ENCODE measurements at places on chromosomes 1 and 21. TPM values are rescaled to one million over a fixed set of nuclear protein-coding genes. Genes with fewer than 3 reads are reported as not detected.

DNA sequence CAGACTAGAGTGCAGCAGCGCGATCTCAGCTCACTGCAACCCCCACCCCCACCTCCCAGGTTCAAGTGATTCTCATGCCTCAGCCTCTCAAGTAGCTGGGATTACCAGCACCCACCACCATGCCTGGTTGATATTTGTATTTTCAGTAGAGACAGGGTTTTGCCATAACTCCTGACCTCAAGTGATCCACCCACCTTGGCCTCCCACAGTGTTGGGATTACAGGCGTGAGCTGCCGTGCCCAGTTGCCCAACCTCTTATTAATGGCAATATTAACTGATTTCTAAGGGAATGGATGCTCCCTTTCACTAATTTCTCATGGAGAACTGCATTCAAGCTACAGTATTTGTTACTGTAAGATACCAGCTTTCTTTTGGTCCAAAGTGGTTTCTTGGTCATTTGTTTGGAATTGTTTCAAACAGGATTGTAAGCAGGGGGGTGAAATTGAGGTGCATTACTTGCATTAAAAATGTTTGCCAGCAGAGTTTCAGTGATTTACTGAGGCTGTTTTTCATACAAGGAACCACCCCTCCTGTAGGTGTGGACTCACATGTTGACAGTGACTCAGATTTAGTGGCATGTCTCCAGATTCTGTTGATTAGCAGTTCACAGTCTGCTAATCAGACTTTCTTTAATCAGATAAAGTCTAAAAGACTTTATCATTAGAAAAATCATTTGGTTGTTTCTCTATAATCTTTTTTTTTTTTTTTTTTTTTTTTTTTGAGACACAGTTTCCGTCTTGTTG, 3.9 kb upstream of the TGFBR3 start:
- no peaks in the 10 kb centered on the region for H3K36me3 ChIP-seq
- H3K27me3 ChIP-seq = no peaks in the 10 kb centered on the region
- DNase-seq = no peak

The CLIC6 gene
- total RNA-seq = 0.15 TPM

DNA sequence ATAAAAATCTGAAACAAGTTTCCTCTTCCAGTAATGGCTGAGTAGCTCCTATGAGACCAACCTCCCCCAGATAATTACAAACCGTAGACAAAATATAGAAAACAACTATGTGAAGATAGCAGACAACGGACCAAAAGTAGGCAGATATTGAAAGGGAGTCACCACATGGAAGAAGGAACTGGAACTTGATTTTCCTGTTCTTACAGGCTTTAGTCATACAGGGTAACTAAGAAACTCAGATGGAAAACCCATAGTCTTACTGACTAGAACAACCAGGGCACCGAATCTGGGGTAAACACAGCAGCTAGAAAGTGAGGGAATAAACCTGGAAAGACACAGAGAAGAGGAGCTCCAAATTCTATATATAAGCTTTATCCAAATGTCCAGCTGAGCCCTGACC, 26.0 kb downstream of the LMX1A start:
- no peaks in the 10 kb centered on the region for H3K4me1 ChIP-seq
- H3K27me3 ChIP-seq = no peaks in the 10 kb centered on the region
- no peak for DNase-seq
- H3K27ac ChIP-seq = no peak overlapping the region

- no peak overlapping the region for H3K4me3 ChIP-seq
- no peaks in the 10 kb centered on the region for H3K27me3 ChIP-seq
- no peak for DNase-seq
- H3K27ac ChIP-seq = peak overlapping the region; percentile 85
- H3K36me3 ChIP-seq = no peaks in the 10 kb centered on the region
Measured at GRCh38 chr1:44049839-44050238, 18.6 kb upstream of the SLC6A9 start.

The S100A7A gene
- not detected for total RNA-seq

GRCh38 chr1:212293579-212293978, 8.4 kb downstream of the PPP2R5A start:
- no peaks in the 10 kb centered on the region for H3K27me3 ChIP-seq
- H3K4me3 ChIP-seq = no peak overlapping the region
- no peak overlapping the region for H3K27ac ChIP-seq
- no peaks in the 10 kb centered on the region for H3K36me3 ChIP-seq
- H3K4me1 ChIP-seq = no peaks in the 10 kb centered on the region

DNA sequence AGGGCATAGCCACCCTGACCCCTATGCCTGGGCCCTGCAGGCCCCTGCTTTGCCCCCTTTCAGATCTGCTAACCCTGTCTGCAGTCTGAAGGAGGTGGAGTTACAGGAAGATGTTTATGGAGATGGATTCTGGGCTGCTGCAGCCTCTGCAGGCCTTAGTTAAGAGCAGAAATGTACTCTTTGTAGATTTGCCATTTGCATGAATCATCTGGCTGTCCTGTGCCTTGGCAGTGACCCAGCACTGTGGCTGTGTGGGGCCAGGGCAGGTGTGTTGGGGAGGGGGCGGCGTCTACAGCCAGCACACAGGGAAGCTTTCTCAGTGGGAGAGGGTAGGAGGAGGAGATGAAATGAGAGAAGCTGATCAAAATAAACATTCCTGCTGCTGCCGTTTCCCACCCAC, 867.3 kb downstream of the PLA2G4A start:
- H3K4me1 ChIP-seq = no peaks in the 10 kb centered on the region
- no peak overlapping the region for H3K27ac ChIP-seq
- no peaks in the 10 kb centered on the region for H3K27me3 ChIP-seq
- no peak for DNase-seq
- H3K36me3 ChIP-seq = no peaks in the 10 kb centered on the region

- no peaks in the 10 kb centered on the region for H3K36me3 ChIP-seq
- no peak overlapping the region for H3K4me3 ChIP-seq
- H3K27ac ChIP-seq = peak overlapping the region; percentile 7
- DNase-seq = peak; percentile 19
- no peaks in the 10 kb centered on the region for H3K4me1 ChIP-seq
Measured at GRCh38 chr1:167631936-167632614, 2.0 kb downstream of the RCSD1 start.

DNA sequence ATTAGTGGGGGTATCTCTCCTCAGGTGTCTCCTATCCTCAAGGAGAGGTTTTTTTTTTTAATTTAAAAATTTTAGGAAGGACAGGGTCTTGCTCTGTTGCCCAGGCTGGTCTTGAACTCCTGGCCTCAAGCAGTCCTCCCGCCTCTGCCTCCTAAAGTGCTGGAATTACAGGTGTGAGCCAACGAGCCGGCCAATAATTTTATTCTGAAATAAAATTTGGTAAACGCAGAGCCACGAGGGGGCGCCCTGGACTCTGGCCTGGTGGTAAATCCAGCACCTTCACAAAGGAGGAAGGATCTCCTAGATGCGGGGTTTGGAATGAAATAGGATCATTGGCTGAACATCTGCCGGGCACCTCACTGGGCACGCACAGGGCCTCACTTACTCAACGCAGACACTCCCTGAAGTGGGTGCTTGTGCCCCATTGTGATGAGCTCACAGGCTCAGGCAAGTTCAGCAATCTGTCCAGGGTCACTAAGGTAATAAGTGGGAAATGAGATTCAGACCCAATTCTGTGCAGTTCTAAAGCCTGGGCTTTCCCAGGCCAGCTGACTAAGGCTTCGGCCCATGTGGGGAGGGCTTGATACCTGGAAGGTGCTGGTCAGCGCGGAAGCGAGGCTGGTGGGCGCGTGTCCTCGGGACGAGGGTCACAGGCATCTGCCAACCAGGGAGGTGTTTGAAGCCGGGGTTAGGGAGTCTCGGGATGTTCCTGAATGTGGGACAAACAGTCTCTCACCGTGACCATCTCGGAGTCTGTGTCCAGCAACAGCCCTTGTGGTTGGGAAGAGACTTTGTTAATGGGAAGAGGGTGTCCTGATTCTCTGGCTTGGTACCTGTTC, 32.7 kb upstream of the ETV3 start:
- H3K4me3 ChIP-seq = no peak overlapping the region
- H3K4me1 ChIP-seq = no peaks in the 10 kb centered on the region
- H3K27me3 ChIP-seq = peaks cover 5% of the 10 kb centered on the region
- no peaks in the 10 kb centered on the region for H3K36me3 ChIP-seq

DNA sequence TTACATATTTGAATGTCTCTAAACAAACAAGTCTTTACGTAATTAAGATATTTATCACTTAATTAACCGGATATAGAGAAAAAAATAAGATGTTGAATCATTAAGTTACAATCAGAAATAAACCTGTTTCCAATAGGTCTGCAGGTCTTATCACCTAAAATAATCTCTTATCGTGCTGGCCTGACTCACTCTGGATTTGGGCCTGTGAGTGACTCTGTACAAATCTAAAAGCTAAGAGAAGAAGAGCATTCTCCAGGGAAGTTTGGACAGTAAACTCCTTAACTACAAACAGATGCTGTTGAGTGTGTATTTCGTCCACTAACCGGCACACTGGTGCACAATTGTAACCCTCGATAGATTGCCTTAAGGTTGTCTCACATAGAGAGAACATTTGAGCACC, 25.3 kb downstream of the CEP104 start:
- peak; percentile 64 for DNase-seq
- H3K27ac ChIP-seq = peak overlapping the region; percentile 8
- H3K4me1 ChIP-seq = peaks cover 10% of the 10 kb centered on the region
- H3K4me3 ChIP-seq = no peak overlapping the region
- no peaks in the 10 kb centered on the region for H3K36me3 ChIP-seq
